ENCODE measurements at places on chromosomes 7 and 10.

GRCh38 chr7:37666026-37666799, 17.4 kb upstream of the GPR141 start:
- no peak for DNase-seq

- DNase-seq, result no peak
Measured at GRCh38 chr7:130400120-130400572, 19.9 kb downstream of the CPA1 start.

DNA sequence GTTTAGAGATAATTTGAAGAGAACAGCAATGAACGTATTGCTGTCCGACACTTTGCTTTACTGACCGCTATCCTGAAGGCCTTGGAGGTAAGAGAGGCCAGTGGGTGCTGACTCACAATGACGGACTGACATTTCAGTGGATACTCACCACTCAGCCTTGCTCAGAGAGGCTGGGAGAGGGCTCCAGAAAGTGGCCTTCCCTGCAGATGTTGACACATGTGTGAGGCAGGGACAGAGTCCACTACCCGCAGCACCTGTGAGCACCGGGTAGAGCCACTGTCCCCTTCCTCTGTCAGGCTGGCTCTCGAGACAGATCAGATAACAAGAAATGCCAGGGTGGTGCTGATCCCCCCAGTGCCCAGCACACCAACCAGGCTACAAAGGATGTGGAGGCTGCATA, 75.0 kb downstream of the GPR26 start:
- no peak for DNase-seq

- no peak for DNase-seq
Measured at GRCh38 chr7:128053023-128053422, 21.8 kb upstream of the LRRC4 start.

All from neural progenitor cell (in vitro differentiated cells).